Caudate nucleus (tissue), 63 donors: ENCODE measurements at places on chromosomes 5 and 9.

- DNase-seq = no peak
Observed at GRCh38 chr5:78587775-78588291, 60.7 kb downstream of the LHFPL2 start.

DNA sequence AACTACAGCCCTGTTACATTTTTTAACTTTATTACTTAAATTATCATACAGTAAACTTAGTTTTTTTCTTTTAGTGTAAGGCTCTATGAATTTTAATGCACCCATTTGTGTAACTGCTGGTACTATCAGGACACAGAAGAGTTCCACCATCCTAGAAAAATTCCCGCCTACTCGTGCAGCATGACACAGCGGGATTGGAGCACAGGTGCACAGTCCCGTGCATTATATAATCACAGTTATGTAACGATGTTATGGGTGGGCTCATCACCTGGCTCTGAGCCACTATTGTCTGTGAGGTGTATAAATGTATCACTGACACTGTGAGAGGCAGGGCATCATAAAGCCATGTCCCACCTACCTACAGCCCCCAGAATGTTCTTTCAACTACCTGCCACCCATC lies 80.7 kb downstream of the DRD1 start:
- DNase-seq = peak; percentile 80

GRCh38 chr5:107337281-107337680 lies 333.5 kb downstream of the EFNA5 start:
- no peak for DNase-seq

- no peak for DNase-seq
Observed at GRCh38 chr9:84556556-84556955, 113.0 kb upstream of the NTRK2 start.

- no peak for DNase-seq
Observed at GRCh38 chr5:128252756-128253155, 169.2 kb downstream of the SLC12A2 start.

DNA sequence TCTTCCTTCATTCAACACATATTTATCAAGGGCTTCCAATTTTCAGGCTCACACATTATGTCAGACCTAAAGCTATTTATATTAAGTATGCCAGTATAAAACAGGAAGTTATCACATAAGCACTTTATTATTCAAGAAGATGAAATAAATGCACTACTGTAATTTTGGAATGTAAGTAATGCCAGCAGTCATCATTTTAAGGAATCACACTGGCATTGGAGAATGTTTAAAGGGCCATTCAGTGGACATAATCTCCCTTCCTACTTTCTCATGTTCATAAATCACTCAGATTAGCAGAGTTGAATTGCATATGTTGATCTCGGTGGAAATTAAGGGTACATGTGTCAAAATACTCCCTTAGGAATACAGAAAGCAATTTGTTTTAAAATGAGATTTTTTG lies 164.4 kb downstream of the GIN1 start:
- DNase-seq = no peak

DNA sequence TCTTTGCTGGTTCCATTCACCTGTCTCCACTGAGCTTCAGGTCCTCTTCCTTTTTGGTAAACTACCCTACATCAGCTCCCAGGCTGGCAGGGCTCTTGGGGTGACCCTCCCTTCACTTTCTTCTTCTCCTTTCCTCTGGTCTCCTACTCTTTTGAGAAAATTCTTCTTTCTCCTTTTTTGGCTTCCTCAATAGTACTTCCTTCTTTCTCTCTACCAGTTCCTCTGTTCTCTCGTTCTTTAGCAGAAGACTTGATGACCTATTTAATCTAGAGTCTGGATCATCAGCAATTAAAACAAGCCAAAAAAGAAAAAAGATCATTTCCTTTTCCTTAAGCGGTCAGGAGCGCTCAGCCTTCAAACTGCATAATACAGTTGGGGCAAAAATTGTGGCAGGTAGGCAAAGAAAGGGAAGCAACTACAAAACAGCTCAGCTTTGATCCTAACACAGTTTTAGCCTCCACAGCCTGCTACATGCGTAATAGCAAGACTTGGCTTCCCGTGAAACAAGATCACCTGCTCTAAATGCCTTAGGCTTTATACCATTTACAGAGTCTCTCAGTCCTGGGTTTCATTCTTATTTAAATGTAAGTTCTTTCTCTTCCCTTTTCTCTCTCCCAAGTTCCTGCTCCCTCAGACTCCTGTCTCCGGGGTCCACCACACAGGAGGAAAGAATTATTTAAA lies 14.0 kb upstream of the GSN start:
- DNase-seq = no peak

DNA sequence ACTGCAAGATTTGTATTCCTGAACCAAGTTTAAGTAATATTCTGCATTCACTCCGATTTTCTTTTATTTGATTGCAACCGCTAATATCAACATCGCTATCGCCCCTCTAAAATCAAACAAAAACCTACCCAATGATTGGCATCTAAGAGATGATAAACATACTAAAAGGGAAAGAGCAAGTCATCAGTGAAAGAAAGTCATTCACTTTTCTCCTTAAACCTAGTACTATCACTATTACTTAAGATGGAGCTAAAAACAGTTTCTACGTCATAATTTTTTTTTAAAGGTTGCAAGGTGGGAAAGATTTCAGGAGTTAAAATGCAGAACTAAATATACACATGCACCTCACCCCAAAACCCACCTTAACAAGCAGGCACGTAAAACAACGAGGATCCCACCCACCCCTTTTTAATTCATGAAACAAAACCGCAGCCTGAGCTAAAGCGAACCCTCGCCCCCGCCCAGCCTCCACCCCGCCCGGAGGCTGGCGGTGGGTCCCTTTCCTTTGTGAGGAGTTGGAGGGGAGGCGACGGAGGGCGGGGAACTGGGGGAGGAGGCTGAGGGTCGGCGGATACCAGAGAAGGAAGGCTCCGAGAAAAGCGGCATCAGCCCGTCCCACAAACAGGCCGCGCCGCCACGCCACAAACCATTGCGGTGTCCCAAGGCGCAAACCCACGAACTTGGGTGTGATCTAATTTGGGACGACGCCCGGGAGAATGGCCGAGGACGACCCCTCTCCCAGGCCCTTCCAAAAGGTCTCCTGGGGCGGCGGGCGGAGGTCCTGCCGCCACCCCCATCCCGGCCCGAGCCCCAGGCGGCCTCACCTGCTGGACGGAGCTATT lies 861 bp downstream of the UBQLN1 start:
- peak; percentile 22 for DNase-seq

GRCh38 chr5:10538789-10539686 lies 24.8 kb upstream of the ANKRD33B start:
- peak; percentile 40 for DNase-seq

DNA sequence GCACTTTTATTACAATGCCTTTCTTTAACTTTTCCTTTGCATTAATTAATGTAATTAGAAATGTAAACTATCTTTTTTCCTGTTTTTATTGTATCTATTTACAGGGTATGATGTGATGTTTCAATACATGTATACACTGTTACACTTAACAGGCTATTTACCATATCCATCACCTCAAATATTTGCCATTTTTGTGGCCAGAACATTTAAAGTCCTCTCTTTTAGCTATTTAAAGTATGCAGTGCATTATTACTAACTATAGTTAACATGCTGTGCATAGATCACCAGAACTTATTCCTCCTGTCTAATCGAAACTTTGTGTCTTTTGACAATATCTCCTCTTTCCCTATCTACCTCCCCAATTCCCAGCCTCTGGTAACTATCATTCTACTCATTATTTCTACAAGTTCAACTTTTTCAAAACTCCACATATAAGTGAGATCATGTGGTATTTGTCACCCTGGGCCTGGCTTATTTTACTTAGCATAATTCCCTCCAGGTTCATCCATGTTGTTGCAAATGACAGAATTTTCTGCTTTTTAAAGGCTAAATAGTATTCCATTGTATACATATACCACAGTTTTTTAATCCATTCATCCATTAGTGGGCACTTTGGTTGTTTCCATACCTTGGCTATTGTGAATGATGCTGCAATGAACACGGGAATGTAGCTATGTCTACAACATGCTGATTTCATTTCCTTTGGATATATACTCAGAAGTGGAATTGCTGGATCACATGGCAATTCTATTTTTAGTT lies 32.8 kb downstream of the OR2K2 start:
- no peak for DNase-seq

- DNase-seq = no peak
Observed at GRCh38 chr5:164184158-164184557, 678.7 kb downstream of the MAT2B start.

GRCh38 chr5:60178101-60178500 lies 284.6 kb upstream of the PDE4D start:
- no peak for DNase-seq

DNA sequence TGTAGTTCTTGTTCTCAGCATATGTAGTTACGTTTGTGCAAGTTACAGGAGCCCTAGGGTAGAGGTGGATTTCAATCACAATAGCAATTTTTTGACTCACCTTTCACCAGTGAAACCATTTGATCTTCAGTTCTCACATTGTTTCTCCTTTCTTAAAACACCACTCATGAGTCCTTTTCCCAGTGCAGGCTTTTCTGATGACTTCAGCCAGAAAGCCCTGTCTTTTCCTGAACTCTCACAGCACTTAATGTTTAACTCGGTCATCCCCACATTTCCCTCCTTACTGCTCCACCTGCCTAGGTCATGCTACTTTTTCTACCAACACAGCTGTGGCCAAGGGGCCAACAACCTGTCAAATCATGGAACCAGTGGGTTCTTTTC lies 37.9 kb downstream of the ARHGEF28 start:
- DNase-seq = no peak

DNA sequence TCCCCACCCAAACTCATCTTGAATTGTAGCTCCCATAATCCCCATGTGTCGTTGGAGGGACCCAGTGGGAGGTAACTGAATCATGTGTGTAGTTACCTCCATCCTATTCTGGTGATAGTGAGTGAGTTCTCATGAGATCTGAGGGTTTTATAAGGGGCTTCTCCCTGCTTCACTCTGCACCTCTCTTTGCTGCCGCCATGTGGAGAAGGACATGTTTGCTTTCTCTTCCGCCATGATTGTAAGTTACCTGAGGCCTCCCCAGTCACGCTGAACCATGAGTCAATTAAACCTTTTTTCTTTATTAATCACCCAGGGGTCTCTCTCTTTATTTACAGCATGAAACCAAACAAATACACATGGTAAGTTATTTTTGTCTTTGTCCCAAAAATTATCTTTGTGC lies 726.1 kb downstream of the CDH18 start:
- no peak for DNase-seq

DNA sequence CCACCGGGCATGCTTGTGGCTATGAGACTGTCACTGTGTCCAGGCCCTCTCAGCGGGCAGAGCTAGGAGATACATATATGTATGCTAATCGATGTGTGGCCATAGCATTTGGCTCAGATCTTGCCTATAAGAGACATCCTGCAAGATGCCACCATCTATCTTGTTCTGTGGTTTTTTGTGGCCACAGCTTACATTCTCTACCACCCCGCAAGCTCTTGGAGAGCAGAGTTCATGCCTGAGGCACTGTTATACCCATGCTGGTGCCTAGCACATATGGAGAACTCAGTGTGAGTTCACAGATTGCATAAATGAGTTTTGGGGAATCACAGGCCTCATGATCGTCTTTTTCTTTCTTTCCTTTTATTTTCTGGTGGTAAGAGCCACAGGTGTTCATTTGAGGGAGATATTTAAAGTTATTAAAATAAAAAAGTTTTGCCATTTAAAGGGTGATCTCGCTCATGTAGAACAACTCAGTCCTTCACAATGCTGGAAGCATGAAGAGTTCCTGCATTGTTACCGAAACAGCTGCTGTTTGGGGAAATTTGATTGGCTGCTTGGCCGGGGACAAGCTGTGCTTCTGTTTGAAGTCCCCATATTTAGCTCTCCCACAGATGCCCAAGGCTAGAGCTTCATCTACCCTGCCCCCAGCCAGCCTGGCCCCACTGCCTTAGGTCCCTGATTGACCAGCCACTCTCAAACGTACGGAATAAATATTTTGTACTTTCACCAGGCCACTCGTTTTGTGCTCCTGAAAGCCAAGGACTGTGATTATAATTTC lies 169.2 kb upstream of the MAP1B start:
- no peak for DNase-seq

GRCh38 chr9:13110766-13111417 lies 168.6 kb downstream of the MPDZ start:
- no peak for DNase-seq

DNA sequence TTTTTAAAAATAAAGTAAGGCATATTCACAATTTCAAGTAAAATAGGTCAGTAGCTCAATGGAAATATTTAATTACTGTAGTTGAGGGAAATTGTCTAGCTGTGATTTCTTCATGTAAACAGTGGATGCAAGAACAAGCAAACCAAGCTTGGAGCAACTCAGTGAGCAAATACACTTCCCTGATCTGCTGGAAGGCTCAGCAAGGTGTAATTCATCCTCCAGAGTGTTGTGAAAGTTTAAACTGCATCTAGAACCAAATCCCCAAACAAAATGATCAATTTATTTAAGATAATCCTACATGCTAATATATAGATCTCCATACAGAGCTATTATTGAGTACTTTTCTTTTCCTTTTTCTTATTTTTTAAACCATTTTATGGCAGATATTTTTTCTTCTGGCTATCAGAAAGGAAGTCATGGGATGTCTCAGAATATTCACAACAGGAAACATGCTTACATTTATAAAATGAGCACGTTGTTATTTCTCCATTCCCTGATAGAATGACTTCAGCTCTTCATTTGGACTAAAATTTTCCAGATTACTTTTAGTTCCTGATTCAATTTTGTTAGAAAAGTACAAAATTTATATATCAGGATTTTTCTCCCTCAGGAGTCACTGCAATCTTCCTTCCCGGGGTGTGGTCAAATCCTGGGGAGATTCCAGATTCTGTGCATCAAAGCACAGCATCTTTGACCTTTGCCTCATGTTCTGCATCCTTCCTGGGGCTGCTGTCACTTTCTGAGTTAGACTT lies 219.2 kb upstream of the ELL2 start:
- DNase-seq = no peak

DNA sequence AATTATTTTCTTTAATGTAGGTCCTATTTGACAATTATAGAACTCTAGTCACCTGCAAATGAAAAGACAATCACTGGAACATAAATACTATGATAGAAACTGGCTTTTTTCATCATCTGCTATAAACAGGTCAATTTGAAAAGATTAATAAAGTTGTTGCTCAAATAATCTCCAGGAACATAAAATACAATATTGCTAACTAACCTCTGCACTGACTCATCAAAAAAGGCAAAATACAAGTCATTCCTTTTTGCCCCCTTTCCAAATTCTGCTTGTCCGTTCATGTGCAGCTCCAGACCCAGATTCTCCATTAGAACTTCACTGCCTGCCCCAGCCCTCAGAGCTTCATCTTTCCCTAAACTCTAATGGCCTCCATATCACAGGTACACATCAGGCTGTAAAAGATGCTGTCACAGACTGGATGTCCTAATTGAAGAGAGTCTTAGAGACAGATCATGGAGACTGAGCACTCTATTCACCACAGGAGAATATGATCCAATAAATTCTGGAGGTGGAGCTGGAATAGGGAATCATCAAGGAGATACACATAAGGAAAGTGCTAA lies 1.6 kb downstream of the DCTN4 start:
- DNase-seq = no peak
